Astrocyte of the hippocampus (primary cell): ENCODE measurements at places on chromosomes 2 and 18.

GRCh38 chr2:30958193-30958917 lies 151.1 kb upstream of the CAPN13 start:
- DNase-seq = no peak

GRCh38 chr2:223530811-223531210 lies 71.3 kb downstream of the SCG2 start:
- DNase-seq = no peak

GRCh38 chr2:171432969-171433762 lies 624 bp downstream of the METTL8 start:
- peak; percentile 34 for DNase-seq

- peak; percentile 90 for DNase-seq
Observed at GRCh38 chr2:97868986-97869721, 126.6 kb downstream of the TMEM131 start.

GRCh38 chr2:101341421-101341820 lies 32.9 kb upstream of the RNF149 start:
- no peak for DNase-seq

- no peak for DNase-seq
Observed at GRCh38 chr18:22552899-22553460, 135.3 kb upstream of the CTAGE1 start.

GRCh38 chr2:134137182-134137611 lies 116.7 kb upstream of the MGAT5 start:
- DNase-seq = peak; percentile 35

DNA sequence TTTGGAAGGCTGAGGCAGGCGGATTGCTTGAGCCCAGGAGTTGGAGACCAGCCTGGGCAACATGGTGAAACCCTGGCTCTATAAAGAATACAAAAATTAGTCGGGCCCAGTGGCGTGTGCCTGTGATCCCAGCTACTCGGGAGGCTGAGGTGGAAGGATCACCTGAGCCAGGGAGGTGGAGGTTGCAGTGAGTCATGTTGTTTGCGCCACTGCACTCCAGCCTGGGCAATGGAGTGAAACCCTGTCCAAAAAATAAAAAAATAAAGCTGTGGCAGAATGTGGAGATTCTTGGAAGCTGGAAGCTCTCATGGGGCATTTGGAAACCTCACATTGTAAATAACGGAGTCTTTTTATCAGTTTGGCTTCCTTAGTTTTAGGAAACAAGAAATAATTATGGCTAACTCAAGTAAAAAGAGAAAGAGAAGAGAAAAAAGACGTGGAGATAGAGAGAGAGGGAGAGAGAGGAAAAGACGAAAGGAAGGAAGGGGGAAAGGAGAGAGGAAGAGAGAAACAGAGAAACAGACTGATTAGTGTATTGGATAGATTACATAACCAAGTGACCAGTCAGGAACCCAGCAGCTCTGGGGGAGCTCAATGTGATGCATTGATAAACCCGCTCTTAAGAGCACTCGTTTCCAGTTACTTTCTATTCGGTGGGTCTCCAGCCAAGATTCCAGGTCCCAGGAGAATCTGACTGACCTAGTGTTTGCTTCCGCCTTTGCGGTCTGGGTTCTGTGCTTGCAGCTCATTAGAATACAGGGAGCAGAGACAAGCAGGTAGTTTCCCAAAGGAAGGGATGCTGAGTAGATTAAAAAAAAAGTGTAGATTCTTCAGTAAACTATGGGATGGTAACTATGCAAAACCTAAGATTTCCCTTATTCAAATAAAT lies 1.1 kb upstream of the SPAST start:
- DNase-seq = peak; percentile 57
